Endothelial cell of umbilical vein (primary cell): ENCODE measurements at places on chromosomes 7 and 10. TPM values are rescaled to one million over a fixed set of nuclear protein-coding genes. Genes with fewer than 3 reads are reported as not detected.

PRSS58 gene
- total RNA-seq = not detected in 2 replicates

GRCh38 chr10:44874166-44874565 lies 37.0 kb upstream of the TMEM72 start:
- H3K4me3 ChIP-seq = no peak overlapping the region
- no peaks in the 10 kb centered on the region for H3K27me3 ChIP-seq
- no peaks in the 10 kb centered on the region for H3K36me3 ChIP-seq
- H3K4me1 ChIP-seq = peaks cover 6% of the 10 kb centered on the region

GRCh38 chr7:10780400-10780747 lies 193.3 kb upstream of the PHF14 start:
- H3K4me1 ChIP-seq = no peaks in the 10 kb centered on the region
- no peaks in the 10 kb centered on the region for H3K27me3 ChIP-seq
- H3K4me3 ChIP-seq = no peak overlapping the region

GBX1 gene
- not detected in 2 replicates for total RNA-seq

GRCh38 chr7:98250789-98251188 lies 1.2 kb downstream of the TECPR1 start:
- no peaks in the 10 kb centered on the region for H3K27me3 ChIP-seq
- peak overlapping the region; percentile 58 for H3K27ac ChIP-seq
- H3K36me3 ChIP-seq = no peaks in the 10 kb centered on the region
- DNase-seq = peak; percentile 35
- H3K4me3 ChIP-seq = no peak overlapping the region
- peaks cover 47% of the 10 kb centered on the region for H3K4me1 ChIP-seq

GRCh38 chr10:121511943-121512342 lies 86.3 kb downstream of the FGFR2 start:
- no peak overlapping the region for H3K4me3 ChIP-seq
- H3K36me3 ChIP-seq = no peaks in the 10 kb centered on the region
- H3K27ac ChIP-seq = no peak overlapping the region
- no peaks in the 10 kb centered on the region for H3K27me3 ChIP-seq

ITIH2 gene
- not detected in 2 replicates for total RNA-seq

TRIM4 gene
- total RNA-seq = 19.1 and 22.1 TPM in 2 replicates

GRCh38 chr10:4125776-4126175 lies 340.8 kb upstream of the KLF6 start:
- H3K27me3 ChIP-seq = no peaks in the 10 kb centered on the region
- peaks cover 34% of the 10 kb centered on the region for H3K4me1 ChIP-seq
- no peak overlapping the region for H3K27ac ChIP-seq
- H3K36me3 ChIP-seq = no peaks in the 10 kb centered on the region

DNA sequence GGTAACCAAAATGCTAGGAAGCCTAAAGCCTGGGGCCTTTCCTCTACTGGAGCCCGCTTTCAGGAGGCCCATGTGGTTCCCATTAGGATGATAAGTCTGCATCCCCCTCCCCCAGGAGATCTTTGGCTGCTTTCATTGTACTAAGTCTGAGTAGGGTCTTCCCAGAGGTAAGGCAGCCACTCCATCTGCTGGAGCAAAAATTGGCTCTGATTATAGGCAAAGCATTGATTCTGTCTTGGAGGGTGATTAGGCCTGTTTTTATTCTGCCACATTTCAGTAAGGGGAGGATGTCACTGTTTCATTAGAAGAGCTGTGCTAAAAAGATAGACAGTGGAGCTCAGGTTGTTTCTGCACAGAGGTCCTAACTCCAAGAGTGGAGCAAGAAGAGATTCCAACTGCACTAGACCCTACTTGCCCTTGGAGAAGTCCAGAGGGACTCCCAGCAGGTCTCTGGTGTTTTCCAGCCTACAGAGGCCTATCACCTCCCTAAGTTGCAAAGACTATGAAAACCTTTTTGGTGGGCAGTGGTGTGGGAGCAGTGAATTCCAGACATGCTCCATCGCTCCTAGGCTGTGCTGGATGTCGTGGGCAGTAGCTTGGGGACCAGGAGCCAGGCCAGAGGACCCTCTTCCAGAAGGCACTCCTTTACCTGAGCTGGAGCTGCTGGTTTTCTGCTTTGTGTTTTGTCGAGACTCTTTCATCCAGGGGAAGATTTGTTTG lies 7.1 kb upstream of the HOXA2 start:
- H3K27me3 ChIP-seq = no peaks in the 10 kb centered on the region
- H3K36me3 ChIP-seq = peaks cover 5% of the 10 kb centered on the region
- peaks cover 87% of the 10 kb centered on the region for H3K4me1 ChIP-seq
- DNase-seq = no peak

DNA sequence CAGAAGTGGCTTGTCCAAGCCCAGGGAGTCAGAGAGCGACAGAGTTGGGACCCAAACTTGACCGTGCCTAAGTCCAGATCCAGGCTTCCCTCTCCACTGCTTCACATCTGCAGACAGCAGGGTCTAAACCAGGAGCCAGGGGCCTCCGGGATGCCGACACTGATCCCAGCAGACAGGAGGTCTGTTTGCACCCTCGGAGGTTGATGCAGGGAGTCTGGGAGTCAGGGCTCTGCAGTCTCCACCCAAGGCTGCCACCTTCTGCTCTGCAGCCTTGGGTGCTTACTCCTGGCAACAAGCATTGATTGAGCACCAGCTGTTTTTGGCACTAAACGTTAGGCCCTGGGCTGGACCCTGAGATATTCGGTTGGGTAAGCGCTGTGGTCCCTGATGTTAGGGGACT lies 21.0 kb downstream of the ELFN1 start:
- no peaks in the 10 kb centered on the region for H3K36me3 ChIP-seq
- no peak overlapping the region for H3K27ac ChIP-seq
- H3K4me3 ChIP-seq = no peak overlapping the region
- no peak for DNase-seq
- no peaks in the 10 kb centered on the region for H3K4me1 ChIP-seq

TUBB8 gene
- not detected in 2 replicates for total RNA-seq
